ENCODE measurements at places on chromosomes 12 and 14.
A peak's percentile ranks its signal among the peaks of the same experiment; 100 is the strongest.

DNA sequence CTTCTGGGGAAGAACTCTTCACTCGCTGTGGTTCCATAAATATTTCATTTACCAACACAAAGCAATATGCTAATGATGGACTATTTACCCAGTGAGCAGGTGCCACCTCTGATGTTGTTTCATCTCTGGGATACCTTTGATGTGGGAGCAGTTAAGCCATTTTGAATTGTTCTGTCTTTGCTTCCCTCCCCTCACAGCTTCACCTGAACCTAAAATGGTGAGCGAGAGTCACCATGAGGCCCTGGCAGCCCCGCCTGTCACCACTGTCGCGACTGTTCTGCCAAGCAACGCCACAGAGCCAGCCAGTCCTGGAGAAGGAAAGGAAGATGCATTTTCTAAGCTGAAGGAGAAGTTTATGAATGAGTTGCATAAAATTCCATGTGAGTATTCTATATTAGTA lies 352.7 kb downstream of the SYT1 start:
- DNase-seq: peak; percentile 7

DNA sequence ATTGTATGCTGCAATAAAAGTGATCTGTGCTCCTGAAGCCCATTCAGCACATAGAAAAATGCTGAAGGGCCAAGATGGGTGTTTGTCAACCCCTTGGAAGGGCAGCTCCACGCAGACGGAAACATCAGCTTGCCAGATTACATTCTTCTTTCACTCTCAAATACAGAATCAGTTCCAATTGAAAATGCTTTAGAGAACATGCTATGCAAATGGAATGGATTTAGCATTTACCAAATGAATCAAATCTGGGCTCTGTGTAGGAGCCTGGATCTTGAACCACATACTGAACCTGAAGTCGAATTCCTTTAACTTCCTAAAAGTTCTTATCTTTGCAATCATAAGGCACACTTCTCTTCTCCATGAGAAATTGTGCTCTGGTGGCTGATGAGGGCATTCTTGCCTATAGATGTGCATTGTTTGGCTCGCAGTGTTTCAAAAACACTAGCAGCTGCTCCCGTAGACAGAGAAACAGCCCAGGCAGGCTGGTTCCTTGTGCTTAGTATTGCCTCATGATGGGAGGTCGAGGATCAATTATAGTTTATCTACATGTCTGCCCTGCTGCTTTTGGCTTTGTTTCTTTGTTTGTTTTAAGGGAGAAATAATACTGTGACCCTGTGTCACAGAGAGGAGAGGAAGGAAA lies 489.8 kb upstream of the FLRT2 start:
- DNase-seq: peak; percentile 2

- peak; percentile 81 for DNase-seq
Observed at GRCh38 chr14:70317969-70318634, 41.4 kb downstream of the COX16 start.

GRCh38 chr14:35725930-35726329 lies 83.2 kb downstream of the RALGAPA1 start:
- DNase-seq: no peak

- DNase-seq: no peak
Observed at GRCh38 chr14:38848243-38848935, 254.6 kb downstream of the SEC23A start.

DNA sequence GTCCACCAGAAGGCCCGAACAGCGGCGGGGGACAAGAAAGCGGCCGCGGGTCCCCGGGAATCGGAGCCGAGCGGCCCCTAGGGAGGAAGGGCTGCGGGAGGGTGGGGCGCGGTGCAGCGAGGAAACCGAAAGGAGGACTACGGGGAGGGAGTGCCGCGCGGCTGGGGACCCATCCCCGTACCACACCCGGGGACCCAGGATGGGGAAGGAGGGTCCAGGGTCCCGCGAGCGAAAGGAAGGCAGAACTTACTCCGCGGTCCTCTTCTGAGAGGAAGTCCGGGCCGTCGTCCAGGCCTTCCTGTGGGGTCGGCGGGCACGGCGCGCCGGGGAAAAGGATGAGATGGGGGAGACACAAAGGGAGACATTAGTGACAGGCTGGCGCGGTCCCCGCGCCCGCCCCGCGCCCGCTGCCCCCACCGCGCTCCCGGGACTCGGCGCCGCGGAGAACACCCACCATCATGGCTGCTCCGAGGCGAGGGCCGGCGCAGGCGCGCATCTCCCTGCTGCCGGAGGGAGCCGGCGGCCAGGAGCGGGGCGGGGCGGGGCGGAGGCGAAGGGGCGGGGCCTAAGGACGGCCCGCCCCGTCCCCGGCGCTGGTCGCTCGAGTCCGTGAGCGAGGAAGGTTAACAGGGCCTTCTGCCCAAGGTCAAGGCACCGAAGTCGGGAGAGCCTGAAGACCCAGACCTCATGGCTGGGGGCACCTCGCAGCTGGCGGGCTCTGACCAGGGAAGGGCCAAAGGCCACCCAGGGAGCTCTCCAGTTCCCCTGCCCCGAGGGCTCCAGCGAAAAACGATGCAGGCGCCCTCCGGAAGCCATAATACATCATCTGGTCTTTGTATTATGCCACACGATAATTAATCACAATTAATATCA lies at the start of gene SNX6:
TSS of gene SNX6 (minus strand) at position 492 of the 873 bp plus-strand sequence. CDS start at position 460, 32 bp downstream.
- DNase-seq: peak; percentile 82

DNA sequence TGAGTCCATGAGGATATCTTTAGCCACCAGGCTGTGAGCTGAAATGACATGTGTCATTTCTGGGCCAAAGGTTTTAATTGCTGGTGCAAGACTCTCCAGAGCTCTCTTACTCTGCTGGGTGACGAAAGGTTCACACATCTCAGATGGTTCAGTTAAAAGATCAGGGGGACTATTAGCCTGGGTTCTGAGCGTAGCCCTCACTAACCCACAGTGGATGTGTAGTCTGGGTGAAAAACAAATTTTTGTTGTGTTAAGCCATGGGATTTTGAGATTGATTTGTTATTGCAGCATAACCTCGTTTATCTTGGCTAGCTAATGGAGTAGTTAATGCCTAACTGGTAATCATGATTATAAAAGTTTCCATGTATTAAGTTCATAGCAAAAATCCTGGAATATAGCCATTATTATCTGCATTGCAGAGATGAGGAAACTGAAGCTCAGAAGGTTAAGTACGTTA lies 251.5 kb downstream of the RMST start:
- no peak for DNase-seq

DNA sequence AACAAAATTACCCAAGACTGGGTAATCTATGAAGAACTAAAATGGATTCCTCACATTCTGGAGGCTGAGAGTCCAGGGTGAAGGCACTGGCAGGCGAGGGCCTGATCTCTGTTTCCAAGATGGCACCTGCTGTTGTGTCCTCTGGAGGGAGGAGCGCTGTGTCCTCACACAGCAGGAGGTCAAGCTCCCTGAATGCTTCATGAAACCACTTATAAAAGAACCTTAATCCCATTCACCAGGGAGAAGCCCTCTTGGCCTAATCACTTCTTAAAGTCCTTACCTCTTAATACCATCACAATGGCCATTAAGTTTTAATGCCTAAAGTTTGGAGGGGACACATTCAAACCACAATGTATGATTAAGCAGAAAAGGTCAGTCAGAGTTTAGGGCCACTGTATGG lies 172.4 kb downstream of the EMP1 start:
- peak; percentile 35 for DNase-seq

- peak; percentile 7 for DNase-seq
Observed at GRCh38 chr14:48563489-48563888, 888.1 kb upstream of the MDGA2 start.

DNA sequence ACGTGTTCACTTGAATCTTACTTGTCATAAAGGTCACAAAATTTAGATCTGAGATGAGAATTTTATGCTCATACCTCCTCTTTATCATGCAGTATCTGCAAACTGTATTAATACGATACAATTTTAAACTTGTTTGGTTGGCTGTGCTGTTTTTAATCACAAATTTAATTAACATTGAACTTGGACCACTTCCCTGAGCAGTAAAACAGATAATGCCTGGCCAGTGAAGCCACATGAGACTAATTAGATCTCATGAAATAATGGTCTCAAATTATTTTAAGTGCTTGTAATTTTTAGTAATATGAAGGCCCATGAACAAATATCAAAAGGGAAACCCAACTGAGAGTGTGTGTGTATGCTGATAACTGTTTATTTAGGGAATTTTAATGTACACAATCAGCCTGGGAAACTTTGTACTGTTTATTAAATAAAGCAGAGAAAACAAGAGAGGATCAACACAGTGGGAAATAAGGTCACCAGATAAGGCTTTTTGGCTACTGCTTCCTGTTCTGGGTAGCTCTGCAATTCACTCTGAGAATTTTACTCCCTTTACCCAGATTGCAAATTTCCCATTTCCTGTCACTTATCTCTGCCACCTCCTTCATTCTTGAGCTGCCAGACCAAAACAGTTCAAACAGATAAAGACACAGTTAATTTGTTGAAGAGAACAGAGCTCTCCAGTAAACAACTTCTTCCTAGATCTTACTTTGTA lies 61.6 kb upstream of the GNPNAT1 start:
- peak; percentile 97 for DNase-seq

- peak; percentile 90 for DNase-seq
Observed at GRCh38 chr14:71720978-71721624, 211.1 kb upstream of the RGS6 start.

DNA sequence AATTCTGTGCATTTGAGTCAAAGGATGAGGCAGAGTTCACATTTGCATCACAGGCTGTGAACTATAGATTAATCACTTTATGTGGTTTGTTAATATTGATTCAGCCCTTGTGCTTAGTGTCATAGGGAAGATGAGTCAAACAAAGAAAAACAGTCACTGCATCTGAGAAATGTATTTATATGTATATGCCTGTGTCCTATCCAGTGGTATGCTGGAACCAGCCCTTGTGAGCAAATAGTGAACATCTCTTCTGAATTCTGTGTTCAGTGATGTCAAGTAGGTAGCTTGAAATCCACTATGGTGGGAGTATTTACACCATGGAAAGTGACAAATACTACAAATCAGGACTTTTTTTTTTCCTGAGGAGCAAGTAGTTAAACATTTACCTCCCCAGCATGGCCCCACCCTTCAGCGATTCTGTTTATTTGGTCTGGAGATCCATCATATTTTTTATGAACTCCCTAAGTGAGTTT lies 128.5 kb downstream of the HMGA2 start:
- DNase-seq: no peak

- DNase-seq: peak; percentile 79
Observed at GRCh38 chr14:76997257-76997970, 31.1 kb downstream of the IRF2BPL start.

GRCh38 chr12:19402743-19403431 lies 36.4 kb upstream of the AEBP2 start:
- peak; percentile 34 for DNase-seq

DNA sequence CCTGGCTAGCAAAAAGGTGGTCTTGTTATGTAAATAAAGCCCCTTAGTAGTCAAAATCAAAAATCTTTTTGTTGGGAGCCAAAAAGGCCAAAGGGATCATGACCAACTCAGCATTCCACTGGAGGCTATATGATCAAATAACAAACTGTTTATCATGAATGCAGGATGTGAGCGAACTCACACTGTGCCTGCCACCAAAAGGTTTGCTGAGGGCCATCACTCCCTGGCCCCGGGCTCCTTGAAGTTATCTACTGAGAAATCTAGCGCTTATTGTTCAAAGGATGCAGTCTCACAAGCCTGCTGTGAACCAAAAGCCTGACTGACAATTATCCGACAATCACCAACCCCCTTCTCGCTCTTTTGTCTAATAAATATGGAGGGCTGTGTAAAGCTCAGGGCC lies 107.2 kb upstream of the DDHD1 start:
- DNase-seq: peak; percentile 85

GRCh38 chr12:31011746-31012566 lies 61.7 kb upstream of the DDX11 start:
- no peak for DNase-seq

DNA sequence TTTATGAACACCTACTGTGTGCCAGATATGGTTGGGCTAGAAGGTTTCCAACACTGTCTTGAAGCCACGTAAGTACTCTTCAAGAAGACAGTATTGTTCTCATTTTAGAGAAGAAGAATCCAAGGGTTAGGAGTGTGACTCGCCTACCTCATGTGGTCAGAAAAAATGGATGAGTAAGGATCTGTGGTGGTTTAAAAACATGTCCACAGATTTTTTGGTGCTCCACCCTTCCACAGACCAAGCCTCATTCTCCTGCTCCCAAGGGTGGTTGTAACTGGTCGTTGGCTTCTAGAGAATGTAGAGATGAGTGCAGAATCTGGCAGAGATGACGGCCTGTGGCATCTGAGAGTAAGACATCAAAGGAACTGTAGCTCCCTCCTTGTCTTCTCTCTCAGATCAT lies 30.3 kb upstream of the TTC7B start:
- no peak for DNase-seq

GRCh38 chr12:128387811-128388422 lies 120.9 kb downstream of the TMEM132C start:
- DNase-seq: peak; percentile 65

GRCh38 chr14:97299661-97300060 lies 502.5 kb downstream of the VRK1 start:
- DNase-seq: peak; percentile 41

- DNase-seq: peak; percentile 72
Observed at GRCh38 chr12:123131291-123131832, 19.5 kb downstream of the PITPNM2 start.

DNA sequence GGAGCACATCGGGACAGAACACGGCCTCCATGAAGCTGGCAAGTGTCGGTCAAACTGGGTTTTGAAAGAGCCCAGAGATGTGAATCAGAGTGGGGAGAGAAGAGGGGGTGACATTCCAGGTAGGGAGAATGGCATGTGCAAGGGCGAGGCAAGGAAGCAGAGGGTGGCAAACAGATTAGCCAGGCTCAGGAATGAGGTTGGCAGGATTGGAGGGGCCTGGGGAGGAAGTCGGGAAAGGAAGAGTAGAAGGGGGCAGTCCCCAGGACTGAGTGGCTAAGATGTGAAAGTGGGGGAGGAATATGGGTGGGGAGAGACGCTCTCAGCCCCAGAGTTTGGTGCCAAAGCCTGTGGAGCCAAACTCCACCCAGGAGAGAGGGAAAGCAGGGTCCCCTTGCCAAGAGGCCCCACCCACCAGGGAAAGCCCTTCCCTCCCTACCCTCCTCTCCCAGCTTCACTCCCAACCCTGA lies 5.5 kb upstream of the HDAC7 start:
- DNase-seq: no peak

GRCh38 chr12:62217466-62218194 lies 42.6 kb upstream of the USP15 start:
- no peak for DNase-seq

DNA sequence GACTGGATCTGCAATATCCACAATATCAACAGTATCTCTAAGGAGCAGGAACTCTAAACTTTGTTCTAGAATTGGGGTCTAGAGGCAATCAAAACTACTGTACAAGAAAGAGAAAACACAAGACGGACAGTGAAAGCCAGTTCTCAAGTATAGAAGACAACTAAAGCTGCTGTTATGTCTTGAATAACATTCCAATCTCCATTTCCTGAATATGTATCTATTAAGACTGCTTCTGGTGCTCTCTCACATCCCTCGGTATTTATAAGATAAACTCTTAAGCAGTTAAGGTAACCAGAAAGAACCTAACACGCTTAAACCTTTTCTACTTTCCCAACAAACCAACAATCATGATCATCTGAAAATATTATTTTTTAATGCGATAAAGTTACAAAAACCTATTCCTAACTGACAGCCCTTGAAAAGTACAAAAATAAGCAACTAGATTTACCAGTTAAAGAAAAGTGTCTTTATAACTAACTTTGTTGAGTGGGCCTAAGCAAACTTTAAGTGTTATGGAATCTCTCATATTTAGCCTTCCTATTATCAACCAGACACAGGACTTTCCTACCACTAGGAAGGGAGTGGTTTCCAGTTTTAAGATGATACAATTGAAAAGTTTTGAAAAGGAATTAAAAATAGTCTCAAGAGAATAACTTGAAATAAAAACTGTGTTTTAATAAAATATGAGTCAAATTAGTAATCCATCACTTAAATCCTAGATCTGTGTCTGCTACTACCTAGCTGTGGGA lies 30.7 kb downstream of the NUMB start:
- DNase-seq: no peak

GRCh38 chr12:47636908-47637780 lies 68.7 kb downstream of the RPAP3 start:
- peak; percentile 96 for DNase-seq
